NCI-H2081 treated with DMSO at 0.1 percent for 48 hours (cell line): ENCODE measurements at places on chromosomes 4 and X.

DNA sequence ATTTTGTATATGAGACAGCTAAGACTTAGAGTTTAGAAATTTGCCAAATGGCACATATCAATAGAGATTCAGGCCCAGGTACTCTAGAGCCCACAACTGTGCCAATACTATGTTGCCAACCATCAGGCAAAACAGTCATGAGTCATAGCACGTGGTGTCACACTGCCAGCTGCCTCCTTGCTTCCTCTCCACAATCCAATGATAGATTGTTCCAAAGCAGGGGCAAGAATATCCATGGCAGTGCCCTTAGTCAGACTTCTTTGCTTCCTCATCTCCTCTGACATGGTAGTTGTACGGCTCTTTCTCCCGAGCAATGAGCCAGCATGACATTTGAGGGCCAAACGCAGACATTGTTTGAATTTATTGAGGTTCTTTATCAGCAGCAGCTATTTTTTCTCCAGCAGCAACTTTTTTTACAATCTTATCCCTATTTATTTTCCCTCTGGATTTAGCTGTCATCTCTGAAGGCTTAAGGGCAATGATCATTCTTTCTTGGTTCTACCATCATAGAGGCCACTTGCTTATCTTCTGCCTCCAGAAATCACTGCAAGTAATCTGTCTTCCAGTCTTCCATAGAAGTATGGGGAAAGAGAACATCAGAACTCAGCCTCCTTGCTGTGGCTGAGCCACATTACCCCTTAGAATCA is 169.7 kb downstream of the COL4A6 start:
- no peak for DNase-seq

DNA sequence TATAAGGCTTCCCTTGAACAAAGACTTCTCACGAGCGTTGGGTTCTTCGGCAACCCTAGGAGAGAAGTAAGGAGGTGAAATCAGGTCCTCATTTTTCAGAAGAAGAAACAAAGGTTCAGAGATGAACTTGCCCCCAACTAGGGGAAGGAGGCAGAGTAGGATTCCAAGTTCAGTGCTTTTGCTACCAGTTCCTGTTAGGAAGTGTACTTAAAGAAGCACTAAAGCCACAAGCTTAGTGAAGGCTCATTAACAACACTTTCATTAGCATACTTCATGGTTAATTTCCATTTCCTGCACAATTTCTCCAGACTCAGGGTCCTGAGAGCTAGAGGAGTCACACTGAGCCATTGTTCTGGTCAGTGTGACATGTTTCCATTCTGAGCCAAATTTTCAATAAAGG is 52.1 kb downstream of the VSIG4 start:
- DNase-seq: no peak

DNA sequence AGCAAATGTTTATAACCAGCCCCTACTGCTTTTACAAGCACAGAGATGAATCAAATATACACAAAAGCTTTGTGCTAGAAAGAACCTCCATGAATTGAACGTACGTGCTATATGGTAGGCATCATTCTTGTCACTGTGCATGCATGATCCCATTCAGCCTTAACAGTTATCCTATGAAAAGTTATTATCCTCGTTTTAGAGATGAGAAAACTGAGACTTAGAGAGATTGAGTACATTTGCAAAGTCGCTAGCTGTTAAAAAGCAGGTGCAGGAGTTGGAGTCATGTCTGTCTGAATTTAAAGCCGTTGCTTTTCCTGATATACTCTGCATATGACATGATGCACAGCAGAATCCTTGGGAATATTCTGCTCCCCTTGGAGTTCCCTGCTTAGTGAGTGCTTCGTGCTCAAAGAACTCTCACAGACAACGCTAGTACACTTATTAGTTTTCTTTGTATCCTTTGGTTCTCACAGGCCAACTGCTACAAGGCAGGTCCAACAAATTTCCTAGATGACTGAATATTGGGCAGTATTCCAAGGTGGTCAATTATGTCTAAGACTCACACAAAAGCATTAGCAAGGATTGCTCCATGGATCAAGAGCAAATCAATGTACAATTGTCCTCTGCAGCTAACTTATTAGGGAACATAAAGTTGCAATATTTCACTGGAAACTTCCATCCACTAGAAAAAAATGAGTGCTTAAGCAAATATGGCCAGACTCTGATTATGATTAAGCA is 42.8 kb upstream of the TRIM2 start:
- DNase-seq: no peak

GRCh38 chr4:119087121-119087520 is 48.5 kb upstream of the MYOZ2 start:
- no peak for DNase-seq

DNA sequence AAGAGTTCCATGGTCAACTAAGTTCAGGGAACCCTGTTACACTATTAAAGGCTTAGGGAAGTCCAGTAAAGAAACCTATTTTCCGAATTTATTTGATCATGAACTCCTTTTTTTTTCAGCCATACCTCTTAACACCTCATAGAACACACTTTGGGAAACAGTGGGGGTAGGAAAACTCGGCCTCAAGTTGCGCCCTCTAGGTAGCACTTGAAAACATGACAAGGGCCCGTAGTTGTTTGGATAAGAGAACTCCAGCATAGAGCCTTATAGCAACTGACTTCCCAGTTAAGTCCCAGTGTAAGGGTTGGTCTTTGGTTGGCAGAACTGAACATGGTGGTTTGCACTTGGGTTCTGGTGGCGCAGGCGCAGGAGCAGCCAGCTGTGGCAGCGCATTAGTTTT is 14.4 kb downstream of the OGT start:
- no peak for DNase-seq

GRCh38 chr4:128358231-128358912 is 70.8 kb upstream of the PGRMC2 start:
- DNase-seq: no peak

DNA sequence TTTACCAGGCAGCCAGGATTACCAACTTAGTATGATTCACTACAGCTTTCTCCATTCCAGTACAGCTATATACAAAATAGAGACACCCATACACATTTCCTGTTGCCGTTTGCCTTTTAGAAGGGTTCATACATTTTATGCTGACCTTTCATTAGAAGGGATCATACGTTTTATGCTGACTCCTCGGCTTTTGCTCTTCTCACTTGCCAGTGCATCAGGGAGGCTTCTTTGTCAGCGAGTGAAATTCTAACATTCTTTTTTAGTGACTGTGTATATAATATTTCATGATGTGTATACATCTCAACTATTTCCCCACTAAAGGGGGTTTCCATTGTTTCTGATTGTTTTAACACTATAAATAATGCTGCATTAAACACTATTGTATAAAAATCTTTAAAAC is 552.6 kb downstream of the TRIML1 start:
- no peak for DNase-seq

- no peak for DNase-seq
These were observed 89.4 kb upstream of the NPY2R start for GRCh38 chr4:155119006-155119405.

DNA sequence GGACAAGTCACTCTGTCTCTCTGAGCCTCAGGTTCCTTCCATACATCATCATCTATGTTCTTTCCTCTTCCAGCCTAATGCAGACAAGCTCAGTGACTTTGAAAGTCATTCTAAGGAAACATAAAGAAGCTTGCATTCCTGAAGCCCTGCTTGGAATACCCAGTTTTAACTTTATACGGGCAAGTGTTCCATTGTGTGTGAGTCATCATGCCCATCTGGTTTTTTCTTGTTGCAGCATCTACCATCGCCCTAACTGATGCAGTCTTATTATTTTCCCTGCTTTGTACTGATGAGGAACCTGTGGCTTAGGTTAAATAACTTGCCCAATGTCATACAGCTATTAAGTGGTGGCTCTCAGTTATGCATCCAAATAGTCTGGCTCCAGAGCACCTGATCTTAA is 177.9 kb upstream of the RAI2 start:
- no peak for DNase-seq

DNA sequence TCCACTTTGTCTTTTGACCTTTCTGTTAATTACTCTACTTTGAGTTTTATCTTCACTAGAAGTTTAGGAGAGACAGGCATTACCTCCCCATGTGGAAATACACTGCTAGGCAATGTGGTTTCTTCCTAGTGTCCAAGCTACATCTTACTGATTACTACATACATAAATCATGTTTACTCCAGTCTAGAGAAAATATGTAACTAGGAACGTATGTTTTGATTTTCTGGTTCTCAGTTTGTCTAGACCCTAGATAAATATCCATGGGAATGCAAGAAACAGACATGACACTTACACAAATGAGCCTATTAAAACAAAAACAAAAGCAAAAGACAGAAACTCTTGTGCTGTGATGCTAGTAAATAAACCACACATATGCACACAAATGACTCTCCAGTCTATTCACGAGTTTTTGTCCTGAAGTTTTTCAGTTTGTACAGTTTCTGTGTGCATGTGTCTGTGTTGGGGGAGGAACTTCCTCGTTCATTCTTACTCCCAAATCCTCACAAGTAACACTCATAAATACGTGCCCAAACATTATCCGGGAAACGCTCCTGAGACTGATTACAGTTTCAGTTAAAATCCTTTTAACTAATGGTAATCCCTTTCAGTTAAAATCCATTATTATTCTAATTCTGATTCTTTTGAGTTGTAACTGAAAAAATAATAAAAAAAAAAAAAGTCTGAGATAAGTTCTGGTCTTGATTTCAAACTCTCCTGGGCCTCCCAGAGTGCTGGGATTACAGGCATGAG is 283.5 kb upstream of the FTHL17 start:
- DNase-seq: no peak

DNA sequence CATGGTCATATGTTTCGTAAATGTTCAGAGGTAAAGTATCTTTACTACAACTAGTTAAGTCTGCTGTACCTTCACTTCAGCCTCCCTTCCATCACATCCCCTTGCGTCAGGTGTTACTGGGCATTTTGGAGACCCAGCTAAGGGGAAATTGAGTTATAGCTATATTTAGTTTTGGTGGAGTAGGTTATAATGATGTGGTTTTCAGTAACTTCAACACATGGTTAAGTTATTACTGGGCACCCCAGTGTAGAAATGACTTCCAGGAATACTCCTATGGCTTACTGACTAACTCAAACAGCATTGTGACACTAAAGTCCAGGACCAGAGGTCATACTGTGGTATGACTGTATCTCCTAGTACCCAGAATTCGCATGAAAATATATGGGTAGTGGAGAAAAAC is 23.4 kb upstream of the ACSL1 start:
- DNase-seq: no peak

DNA sequence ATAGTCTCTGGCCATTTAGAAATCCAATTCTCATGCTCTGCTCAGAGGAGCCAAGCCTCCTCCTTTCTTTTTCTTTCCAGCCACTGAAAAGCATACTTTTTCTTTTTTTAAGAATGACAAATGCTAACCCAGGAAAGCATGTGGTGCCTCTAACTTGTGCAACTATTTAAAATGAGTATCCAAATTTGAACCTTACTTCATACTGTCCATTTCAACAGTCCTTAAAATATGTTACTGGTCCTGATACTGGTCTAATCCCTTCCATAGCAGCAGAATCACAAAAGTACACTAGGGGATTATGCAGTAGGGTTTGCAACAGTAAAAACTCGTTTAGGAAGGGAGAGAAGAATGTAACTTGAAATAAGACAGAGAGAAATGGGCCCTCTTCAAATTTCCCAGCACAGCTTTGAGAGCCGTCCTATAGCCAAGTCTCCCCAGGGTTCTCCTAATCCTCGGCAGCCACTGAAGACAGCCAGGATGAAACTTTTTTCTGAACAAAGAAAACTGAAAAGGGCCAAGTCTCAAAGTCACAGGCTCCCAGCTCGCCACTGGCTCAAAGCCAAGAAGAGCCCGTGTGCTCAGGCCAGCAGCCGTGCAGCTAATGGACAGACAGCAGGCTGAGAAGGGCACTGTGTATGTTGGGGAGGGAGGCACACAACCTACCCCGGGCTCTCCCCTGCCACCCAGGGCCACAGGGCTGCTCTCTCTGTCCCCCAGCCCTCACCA is 39.5 kb downstream of the GPC4 start:
- no peak for DNase-seq

DNA sequence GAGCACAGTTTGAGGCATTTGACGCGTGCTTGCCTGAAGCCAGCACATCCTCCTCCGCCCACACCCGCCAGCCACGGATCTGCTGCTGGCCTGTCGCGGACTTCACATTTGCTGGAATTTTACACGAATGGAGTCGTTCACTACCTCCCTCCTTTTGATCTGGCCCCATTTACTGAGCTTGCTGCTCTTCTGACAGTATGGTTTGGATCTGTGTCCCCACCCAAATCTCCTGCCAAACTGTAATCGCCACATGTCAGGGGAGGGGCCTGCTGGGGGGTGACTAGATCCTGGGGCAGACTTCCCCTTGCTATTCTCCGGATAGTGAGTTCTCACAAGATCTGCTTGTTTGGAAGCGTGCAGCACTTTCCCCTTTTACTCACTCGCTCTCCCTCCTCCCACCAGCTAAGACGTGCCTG is 19.9 kb upstream of the CPLX1 start:
- no peak for DNase-seq

GRCh38 chr4:168451744-168452390 is 28.4 kb downstream of the DDX60L start:
- no peak for DNase-seq

- no peak for DNase-seq
These were observed 63.1 kb upstream of the SPP1 start for GRCh38 chr4:87912164-87913004.

- no peak for DNase-seq
These were observed 41.0 kb downstream of the MAP7D3 start for GRCh38 chrX:136210243-136210642.

GRCh38 chr4:19002170-19002569 is 980.6 kb upstream of the LCORL start:
- no peak for DNase-seq

- DNase-seq: no peak
These were observed 21.6 kb downstream of the SYNPO2 start for GRCh38 chr4:118910221-118910620.

GRCh38 chr4:5666741-5667140 is 41.6 kb downstream of the EVC2 start:
- DNase-seq: no peak

GRCh38 chr4:71293705-71294104 is 45.1 kb upstream of the SLC4A4 start:
- DNase-seq: no peak

DNA sequence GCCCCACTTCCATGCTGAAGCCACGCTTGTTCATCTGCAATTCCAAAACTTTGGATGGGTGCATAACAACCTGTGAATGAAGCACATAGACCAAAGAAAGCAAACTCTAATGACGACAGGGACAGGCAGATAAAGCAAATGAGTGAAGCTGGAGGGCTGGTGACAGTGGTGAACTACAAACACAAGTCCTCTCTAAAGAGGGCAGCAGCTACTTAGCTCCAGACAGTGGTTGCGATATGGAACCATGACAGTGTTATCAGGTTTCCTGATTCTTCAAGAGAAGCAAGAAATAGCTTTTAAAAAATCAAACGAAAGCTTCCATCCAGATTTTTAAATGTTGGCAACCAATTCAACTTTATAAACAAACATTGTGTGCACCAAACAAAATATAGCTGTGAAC is 23.8 kb downstream of the NOX1 start:
- no peak for DNase-seq

DNA sequence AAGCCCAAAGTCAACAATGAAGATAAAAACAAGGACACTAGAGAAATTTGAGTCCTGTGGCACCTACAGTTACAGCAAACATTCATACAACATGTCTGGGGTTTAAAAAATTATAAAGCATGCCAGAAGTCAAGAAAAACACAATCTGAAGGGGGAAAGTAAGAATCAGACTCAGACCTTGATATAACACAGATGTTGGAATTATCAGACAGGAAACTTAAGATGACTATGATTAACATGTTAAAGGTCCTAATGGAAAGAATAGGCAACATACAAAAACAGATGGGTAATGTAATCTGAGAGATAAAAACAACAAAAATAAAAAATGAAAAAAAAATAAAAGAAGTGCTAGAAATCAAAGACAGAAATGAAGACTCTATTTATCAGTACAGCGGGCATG is 446.5 kb downstream of the SPRY1 start:
- no peak for DNase-seq
